ENCODE measurements at places on chromosomes 7 and 10.

- no peak for DNase-seq
These were observed 18.4 kb downstream of the DLG5 start for GRCh38 chr10:77907900-77908717.

GRCh38 chr10:97631098-97631497 lies 2.2 kb downstream of the MORN4 start:
- no peak for DNase-seq

DNA sequence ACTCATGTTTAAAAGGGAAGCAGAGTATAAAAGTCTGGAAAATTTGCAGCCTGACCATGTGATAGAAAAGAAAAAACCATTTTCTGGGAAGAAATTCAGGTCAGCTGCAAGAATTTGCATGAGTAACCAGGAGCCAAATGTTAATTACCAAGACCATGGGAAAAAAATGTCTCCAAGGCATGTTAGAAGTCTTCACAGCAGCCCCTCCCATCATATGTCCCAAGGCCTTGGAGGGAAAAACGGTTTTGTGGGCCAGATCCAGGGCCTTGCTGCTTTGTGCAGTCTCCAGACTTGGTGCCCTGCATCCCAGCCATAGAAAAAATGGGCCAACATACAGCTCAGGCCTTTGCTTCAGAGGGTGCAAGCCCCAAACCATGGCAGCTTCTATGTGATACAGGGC lies 1019.6 kb upstream of the SORCS1 start:
- DNase-seq, result no peak

DNA sequence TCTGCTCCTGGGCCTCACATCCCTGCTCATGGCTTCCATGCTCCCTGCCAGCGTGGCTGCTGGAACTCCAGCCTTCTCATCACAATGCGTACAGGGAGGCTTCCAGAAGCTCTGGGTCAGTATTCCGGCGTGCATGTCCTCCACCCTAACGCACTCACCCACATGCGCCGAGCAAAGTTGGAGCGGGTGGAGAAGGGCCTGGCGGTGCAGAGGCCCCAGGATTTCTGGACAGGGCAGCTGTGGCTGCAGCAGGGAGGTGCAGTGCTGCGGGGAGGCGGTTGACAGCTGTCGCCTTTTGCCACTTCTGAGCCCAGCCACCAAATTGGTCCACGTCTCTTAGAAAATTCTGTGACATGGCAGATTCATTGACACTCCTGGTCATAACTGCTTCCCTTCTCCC lies 33.6 kb upstream of the FAM20C start:
- DNase-seq, result no peak

- DNase-seq, result peak; percentile 52
These were observed 52.8 kb downstream of the HHEX start for GRCh38 chr10:92742331-92743228.

GRCh38 chr10:94199565-94199964 lies 163.2 kb downstream of the NOC3L start:
- no peak for DNase-seq

- DNase-seq, result no peak
These were observed 1.5 kb upstream of the RGS10 start for GRCh38 chr10:119543814-119544642.

DNA sequence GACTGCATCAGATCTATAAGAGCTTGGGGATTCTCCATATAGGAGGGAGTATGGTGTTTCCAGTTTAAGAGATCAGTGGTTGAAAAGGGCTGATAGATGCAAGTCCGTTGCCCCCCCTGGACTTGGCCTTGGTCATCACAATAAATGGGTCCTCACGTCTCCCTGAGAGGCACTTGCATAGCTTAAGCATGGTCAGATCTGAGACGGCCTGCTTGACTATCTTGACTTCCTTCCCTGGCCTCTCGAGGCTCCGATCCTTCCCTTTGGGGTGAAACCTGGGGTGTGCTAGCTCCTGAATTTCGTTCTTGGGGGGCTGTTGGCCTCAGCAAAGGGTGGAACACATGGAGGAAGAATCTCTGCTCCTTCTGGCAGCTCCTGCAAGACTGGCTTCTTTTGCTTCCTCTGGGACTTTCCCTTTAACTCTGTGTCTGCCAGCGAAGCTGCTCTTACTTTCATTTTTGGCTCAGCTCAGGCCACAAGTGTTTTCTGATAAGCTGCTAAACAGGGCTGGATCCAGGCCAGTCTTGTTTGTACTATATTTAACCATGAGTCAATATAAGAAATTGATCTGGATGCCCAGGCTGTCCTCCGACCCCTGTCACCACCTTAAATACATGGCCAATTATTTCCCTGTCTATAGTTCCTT lies 11.2 kb upstream of the ZNF485 start:
- peak; percentile 15 for DNase-seq

DNA sequence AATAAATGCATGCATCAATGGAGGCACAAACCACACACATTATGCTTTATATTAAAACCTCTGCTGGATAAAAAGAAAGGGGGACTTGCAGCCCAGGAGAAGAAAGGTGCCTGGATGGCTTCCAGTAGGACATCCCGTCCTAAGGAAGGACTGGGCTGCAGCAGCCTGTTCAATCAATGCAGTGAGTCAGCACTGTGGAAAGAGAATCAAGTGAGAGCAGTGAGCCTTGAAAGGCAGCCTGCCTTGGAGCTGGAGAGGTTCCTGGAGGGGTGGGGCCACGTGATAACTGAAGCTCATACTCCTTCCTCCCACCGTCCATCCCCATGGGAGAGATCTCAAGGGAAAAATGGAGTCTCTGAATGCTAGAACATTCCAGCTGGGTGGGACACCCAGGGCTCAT lies 501.2 kb downstream of the ADRA2A start:
- DNase-seq, result no peak

DNA sequence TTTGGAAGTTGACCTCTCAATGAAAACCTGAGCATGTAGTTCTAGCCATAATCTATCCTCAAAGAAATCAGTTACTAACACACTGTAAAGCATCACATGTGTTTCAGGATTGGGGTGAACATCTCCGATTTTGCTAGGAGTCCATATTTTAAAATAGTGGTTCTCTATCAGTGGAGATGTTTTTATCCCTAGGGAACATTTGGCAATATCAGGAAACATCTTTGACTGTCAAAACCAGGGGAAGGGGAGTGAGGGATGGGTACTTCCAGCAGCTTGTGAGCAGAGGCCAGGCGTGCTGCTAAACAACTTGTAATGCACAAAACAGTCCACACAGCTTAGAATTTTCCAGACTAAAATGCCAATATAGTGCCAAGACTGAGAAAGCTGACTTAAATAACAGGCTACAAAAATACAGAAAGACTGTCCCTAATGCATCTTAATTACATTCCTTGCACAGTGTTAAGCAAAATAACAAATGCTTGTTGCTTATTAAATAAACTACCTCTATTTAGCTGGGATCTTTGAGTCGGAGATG lies 120.9 kb downstream of the CRPPA start:
- no peak for DNase-seq

GRCh38 chr10:26857991-26858706 lies 2.6 kb downstream of the ABI1 start:
- DNase-seq, result no peak

DNA sequence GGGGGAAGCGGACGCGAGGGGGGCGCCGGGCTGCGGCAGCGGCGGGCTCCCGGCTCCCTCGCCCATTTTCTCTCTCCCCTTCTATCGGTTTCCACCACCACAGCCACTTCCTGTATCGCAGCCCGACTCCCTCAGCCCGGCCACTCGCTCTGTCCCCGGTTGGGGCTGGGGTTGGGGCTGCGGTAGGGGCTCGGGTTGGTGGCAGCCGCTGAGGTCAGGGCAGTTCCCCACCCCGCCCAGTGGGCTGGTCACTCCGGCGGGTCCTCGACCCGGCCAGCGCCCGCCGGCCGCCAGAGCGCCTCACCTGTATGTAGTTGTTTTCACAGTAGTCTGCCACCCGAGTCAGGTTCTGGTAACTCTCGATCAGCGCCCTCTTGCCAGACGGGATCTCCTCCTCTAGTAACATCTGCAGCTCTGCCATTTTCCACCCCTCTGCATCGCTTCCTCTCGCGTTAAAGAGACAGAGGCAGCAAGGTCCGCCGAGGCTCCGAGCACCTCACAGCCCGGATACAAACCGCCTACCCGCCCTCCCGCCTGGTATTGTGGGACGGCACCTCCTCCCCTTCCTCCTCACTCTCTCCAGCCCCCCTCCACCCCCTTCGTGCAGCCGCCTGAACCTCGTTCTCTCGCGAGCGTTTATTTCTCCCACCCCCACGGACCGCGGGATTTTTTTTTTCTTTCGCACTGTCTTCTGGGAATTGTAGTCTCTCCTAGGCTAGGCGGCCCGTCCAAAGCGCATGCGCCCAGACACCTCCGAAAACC lies at the start of gene ABI1:
TSS of gene ABI1 (minus strand) at position 516 of the 762 bp plus-strand sequence. CDS start at position 421, 95 bp downstream.
- DNase-seq, result peak; percentile 97

- no peak for DNase-seq
These were observed 8.1 kb upstream of the GRID1 start for GRCh38 chr10:86374664-86375063.

DNA sequence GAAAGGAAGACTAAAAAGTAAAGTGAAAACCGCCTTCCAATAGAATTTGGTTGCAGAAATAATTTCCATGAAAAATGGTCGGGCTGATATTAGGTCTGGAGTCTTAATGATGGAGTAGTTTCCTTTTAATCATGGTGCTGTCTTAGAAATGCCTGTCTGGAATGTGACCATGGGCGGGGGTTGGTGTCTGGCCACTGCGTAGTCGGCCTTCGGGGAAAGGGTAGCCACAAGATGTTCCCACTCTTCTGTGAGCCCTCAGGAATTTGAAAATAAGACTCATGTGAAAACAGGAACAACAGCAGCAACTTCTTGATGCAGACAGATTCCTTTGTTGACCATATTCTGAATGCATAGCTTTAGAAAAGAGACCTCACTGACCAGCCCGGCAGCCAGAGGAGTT lies 176.8 kb downstream of the KIAA1217 start:
- DNase-seq, result no peak

DNA sequence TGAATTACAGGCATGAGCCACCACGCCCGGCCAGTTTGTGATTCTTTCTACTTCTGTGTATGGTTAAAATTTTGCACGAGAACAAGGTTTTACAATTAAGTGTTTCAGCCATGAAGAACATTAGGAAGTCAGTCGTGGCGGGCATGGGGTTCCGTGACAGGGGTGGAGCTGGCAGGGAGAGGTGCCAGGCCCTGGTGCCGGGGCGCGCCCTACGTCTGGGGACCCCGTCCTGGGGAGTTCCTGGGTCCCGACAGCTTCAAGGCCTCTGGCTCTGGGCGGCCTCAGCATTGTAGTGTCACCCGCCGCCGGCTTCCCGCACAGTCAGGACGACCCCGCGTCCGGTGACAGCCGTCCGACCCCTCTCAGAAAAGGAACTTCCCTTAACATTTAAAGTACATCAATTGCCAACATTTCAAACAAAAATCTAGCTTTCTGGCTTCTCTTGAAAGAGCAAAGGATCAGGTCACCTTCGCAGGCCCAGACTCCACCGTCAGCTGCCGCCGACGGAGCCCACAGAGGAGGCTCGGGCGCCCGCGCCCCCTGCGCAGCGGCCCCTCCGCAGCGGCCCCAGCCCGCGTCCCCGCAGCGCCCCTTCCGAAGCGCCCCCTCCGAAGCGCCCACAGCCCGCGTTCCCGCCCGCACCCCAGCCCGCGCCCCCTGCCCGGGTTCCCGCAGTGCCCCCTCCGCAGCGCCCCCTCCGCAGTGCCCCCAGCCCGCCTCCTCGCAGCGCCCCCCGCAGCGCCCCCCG lies 23.2 kb upstream of the MKI67 start:
- no peak for DNase-seq

DNA sequence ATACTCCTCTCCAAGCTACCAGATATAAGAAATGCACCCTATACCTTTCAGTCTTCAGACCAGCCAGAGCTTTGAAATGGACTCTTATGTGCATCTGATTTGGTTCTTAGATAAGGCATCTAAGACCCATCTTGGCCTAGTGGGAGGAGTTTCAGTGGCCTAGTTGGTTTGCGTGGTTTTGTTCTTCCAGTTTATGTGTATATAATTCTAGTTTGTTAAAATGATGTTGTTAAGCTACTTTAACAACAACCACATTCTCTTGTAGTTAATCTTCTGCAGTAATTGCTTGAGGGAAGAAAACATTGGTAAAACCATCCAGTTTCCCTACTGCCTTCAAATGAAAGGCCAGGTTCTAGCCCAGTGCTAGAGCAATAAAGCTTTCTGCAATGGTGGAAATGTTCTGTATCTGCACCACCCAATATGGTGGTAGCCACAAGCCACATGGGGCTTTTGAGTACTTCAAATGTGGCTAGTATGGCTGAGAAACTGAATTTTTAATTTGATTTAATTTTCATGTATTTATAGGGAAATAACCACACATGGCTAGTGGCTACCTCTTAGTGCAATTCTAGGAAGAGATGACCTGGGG lies 66.3 kb downstream of the KLHDC10 start:
- no peak for DNase-seq

GRCh38 chr7:28423918-28424514 lies 11.7 kb downstream of the CREB5 start:
- no peak for DNase-seq

DNA sequence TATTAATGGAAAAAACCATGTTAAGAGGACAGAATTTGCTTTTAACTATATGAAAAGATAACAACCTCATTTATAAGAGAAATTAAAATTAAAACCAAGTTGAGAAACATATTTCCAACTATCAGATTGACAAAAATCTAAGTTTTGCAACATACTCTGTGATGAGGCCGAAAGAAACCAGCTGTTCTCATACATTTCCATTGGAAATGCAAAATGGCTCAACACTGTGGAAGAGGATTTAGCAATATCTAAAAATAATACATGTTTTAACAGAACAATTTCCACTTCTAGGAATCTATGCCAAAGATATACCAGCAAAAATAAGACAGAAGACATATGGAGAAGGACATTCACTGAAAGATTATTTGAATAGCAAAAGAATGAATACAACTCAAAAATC lies 268.8 kb downstream of the DYNC1I1 start:
- DNase-seq, result no peak

- no peak for DNase-seq
These were observed 462.7 kb downstream of the SUGCT start for GRCh38 chr7:40597517-40597916.

DNA sequence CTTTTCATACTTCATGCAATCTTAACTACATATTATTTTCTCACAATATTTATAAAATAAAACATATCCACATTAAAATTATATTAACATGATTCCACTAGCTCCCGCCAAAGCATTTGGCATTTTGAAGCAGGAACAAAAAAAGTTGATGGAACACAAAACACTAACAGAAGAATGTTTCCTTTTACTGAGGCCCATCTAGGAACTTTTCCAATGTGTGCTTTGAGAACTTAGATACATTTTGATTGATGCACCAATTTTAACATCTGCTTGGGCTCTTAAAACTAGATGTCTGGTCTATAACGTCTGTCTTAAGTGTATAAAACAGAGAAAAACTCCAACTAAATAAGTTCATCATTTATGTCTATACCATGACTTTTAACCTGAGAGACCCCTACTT lies 1214.8 kb downstream of the SORCS1 start:
- DNase-seq, result no peak

DNA sequence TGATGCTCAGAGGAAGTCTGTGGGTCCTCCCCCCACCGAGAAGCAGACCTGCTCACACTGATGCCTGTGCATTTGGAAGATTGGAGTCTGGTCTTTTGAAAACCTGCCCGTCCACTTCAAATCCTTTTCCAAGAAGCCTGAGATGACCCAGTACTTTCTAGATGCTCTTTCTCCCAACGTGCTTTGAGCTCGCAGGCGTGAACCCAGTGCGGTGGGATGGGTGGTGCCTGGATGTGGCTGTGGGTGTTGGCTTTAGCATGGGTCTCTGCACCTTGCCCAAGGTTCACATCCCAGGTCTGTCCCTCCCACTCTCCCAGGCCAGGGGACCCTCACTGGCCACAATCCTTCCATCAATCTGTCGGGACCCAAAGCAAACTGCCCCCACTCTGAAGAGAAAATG lies 170.2 kb downstream of the ADARB2 start:
- DNase-seq, result no peak

- no peak for DNase-seq
These were observed 64.8 kb downstream of the ITGB8 start for GRCh38 chr7:20395511-20395910.

All from CD4-positive, alpha-beta T cell treated with Interferon gamma for 1 hour (primary cell).